ENCODE measurements at places on chromosomes 7 and 10. TPM values are rescaled to one million over a fixed set of nuclear protein-coding genes. Genes with fewer than 3 reads are reported as not detected.
A peak's percentile ranks its signal among the peaks of the same experiment; 100 is the strongest.

ANXA11 gene
- polyA plus RNA-seq: 189 TPM

TPK1 gene
- 2.9 TPM for polyA plus RNA-seq

GRCh38 chr7:110061387-110061786 is 1029.5 kb upstream of the LRRN3 start:
- DNase-seq: no peak

- DNase-seq: peak; percentile 52
These were observed 170.3 kb downstream of the NRP1 start for GRCh38 chr10:33164060-33164709.

CCDC7 gene
- 2.2 TPM for polyA plus RNA-seq
